K562 (cell line): ENCODE measurements at places on chromosomes 16 and 17. TPM values are rescaled to one million over a fixed set of nuclear protein-coding genes. Genes with fewer than 3 reads are reported as not detected.
A peak's percentile ranks its signal among the peaks of the same experiment; 100 is the strongest.

DNA sequence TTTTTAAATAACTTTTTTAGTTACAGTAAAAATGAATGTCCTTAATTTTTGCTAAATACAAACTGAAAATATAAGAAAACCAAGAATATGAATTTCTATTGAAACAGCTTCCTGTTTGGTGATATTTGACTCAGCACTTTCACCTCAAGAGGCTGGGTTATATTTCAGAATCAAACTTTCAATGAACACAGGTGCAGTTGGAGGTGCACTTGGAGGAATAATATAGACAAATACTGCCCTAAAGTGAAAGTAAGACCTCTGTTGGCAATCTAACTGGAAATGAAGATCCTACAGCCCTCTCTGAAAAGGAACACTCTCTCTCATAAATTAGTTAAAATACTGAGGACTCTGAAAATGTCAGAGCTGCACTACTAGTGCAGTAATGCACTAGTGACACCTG, 106.2 kb downstream of the BRIP1 start:
- no peak overlapping the region for H3K27ac ChIP-seq
- no peak for DNase-seq
- no peaks in the 10 kb centered on the region for H3K27me3 ChIP-seq
- no peaks in the 10 kb centered on the region for H3K4me1 ChIP-seq

DNA sequence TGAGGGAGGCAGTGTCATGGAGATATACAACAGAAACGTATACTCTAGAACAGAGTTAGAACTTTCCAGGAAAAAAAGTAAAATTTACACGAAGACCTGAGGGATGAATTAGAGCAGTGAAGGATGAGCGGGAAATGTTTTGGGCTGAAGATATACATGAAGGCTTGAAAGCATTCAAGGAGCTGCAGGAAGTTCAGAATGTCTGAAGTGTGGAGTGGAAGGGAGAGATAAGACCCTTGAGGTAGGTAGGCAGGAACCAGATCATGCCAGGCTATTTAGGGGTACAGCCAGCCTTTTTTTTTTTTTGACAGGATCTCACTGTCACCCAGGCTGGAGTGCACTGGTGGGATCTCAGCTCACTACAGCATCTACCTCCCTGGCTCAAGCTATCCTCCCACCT, 3.2 kb upstream of the NLK start:
- no peaks in the 10 kb centered on the region for H3K27me3 ChIP-seq
- peaks cover 8% of the 10 kb centered on the region; the same call in 1 of the 3 replicates for H3K36me3 ChIP-seq
- no peak for DNase-seq
- H3K4me1 ChIP-seq, result peaks cover 16% of the 10 kb centered on the region

GRCh38 chr17:35864853-35865252, 3.8 kb downstream of the HEATR9 start:
- no peaks in the 10 kb centered on the region for H3K36me3 ChIP-seq
- H3K4me3 ChIP-seq, result no peak overlapping the region
- peaks cover 18% of the 10 kb centered on the region; the same call in 2 of the 3 replicates for H3K4me1 ChIP-seq
- H3K27me3 ChIP-seq, result no peaks in the 10 kb centered on the region
- DNase-seq, result no peak
- H3K27ac ChIP-seq, result no peak overlapping the region

- no peak overlapping the region for H3K4me3 ChIP-seq
- no peaks in the 10 kb centered on the region for H3K36me3 ChIP-seq
- DNase-seq, result no peak
- no peaks in the 10 kb centered on the region for H3K4me1 ChIP-seq
- no peak overlapping the region for H3K27ac ChIP-seq
- no peaks in the 10 kb centered on the region for H3K27me3 ChIP-seq
Observed at GRCh38 chr16:76964464-76965154, 226.4 kb upstream of the MON1B start.

GRCh38 chr16:88197481-88198456, 185.0 kb upstream of the ZNF469 start:
- DNase-seq, result no peak
- H3K27me3 ChIP-seq, result peaks cover 11% of the 10 kb centered on the region; the same call in 1 of the 3 replicates
- H3K4me3 ChIP-seq, result no peak overlapping the region
- H3K27ac ChIP-seq, result no peak overlapping the region
- H3K4me1 ChIP-seq, result no peaks in the 10 kb centered on the region

GRCh38 chr16:48383877-48384519, 1.2 kb downstream of the SIAH1 start:
- peak; percentile 55 for DNase-seq
- peak overlapping the region; percentile 85 for H3K4me3 ChIP-seq
- H3K27ac ChIP-seq, result peak overlapping the region; percentile 85
- no peaks in the 10 kb centered on the region for H3K27me3 ChIP-seq
- H3K4me1 ChIP-seq, result peaks cover 21% of the 10 kb centered on the region

- no peaks in the 10 kb centered on the region for H3K4me1 ChIP-seq
- H3K27ac ChIP-seq, result no peak overlapping the region
Observed at GRCh38 chr17:66177048-66177447, 14.9 kb downstream of the CEP112 start.

- H3K36me3 ChIP-seq, result peaks cover 19% of the 10 kb centered on the region; the same call in 2 of the 3 replicates
- H3K27ac ChIP-seq, result no peak overlapping the region
- no peaks in the 10 kb centered on the region for H3K4me1 ChIP-seq
Observed at GRCh38 chr17:8588877-8589554, 41.5 kb downstream of the MYH10 start.

DNA sequence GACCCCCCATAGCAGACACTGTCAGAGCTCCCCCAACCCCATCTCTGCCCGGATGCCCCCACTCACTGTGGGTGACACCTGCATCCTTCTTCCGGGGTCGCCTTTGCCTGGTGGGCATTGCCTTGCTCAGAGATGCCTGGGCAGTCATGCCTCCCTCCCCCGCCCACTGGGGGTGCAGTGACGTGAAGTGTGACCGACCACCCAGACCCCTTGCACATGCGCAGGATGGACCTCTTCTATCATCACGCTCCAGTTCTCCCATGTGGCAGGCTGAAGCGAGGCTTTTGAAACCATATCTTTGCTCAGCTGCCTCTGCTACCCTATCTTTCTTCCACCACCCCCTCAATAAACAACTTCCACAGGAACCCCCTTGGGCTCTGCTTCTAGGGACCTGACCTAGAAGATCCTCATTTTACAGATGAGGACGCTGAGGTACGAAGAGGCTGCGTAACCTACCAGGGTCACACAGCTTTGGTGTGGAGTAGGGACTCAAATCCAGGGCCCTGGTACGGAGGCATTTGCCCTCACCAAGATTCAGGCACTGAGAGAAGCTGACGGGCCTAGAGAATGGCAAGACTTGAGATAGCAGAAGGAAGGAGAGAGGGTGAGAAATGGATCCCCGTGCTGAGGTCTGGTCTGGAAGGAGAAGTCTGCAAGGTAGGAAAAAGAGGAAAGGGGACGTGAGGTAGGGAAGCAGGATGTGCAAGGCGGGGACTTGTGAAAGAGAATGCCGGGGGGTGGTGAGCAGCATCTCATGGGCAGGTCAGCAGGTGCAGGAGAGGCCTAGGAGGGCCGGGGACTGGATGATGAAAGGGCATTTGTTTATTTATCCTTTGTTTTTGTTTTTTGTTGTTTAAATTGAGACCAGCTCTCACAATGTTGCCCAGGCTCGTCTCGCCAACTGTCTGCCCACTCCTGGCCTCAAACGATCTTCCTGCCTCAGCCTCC, 14.4 kb downstream of the NLRC5 start:
- no peaks in the 10 kb centered on the region for H3K36me3 ChIP-seq
- peaks cover 3% of the 10 kb centered on the region; the same call in 2 of the 3 replicates for H3K4me1 ChIP-seq
- peaks cover 7% of the 10 kb centered on the region; the same call in 1 of the 3 replicates for H3K27me3 ChIP-seq
- no peak overlapping the region for H3K27ac ChIP-seq
- no peak overlapping the region for H3K4me3 ChIP-seq

GRCh38 chr16:22764662-22765327, 49.2 kb upstream of the HS3ST2 start:
- no peaks in the 10 kb centered on the region for H3K36me3 ChIP-seq
- H3K27ac ChIP-seq, result no peak overlapping the region
- no peaks in the 10 kb centered on the region for H3K4me1 ChIP-seq
- H3K4me3 ChIP-seq, result no peak overlapping the region
- no peaks in the 10 kb centered on the region for H3K27me3 ChIP-seq

DNA sequence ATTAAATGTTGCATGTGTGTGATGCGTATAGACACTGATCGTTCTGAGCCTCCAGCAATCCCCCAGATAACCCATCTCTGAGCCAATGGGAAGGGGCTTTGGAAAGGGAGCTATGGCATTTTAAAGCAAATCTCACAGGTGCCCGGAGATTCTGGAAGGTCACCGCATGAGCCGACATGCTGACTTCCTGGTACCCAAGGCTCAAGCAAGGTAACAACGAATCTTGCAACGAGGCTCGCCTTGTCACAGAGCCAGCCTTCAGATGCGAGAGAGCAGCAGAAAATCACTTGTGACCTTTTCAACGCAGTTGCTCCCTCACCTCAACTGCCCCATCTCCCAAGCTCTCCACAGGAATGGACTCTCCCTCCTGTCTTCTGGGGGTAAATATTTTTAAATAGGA, 154.8 kb upstream of the CDH5 start:
- H3K27me3 ChIP-seq, result no peaks in the 10 kb centered on the region
- H3K4me1 ChIP-seq, result no peaks in the 10 kb centered on the region
- no peak overlapping the region for H3K4me3 ChIP-seq
- no peak for DNase-seq

Gene LGALS9
- 4.6 and 5.0 TPM in 2 replicates for total RNA-seq

Gene VPS35
- total RNA-seq, result 84.4 and 87.3 TPM in 2 replicates

Gene TEX14
- total RNA-seq, result 0.09 and 0.18 TPM in 2 replicates

Gene MPO
- 0.47 TPM in 1 of 2 replicates, not detected in the other for total RNA-seq

Gene SLC5A11
- total RNA-seq, result 0.09 TPM in 1 of 2 replicates, not detected in the other
